ENCODE measurements at places on chromosomes 4 and X. TPM values are rescaled to one million over a fixed set of nuclear protein-coding genes. Genes with fewer than 3 reads are reported as not detected.
A peak's percentile ranks its signal among the peaks of the same experiment; 100 is the strongest.

- no peak overlapping the region for H3K4me3 ChIP-seq
- no peaks in the 10 kb centered on the region for H3K27me3 ChIP-seq
- no peak overlapping the region for H3K27ac ChIP-seq
- no peak for DNase-seq
- H3K36me3 ChIP-seq: no peaks in the 10 kb centered on the region
These were observed 28.5 kb downstream of the PTTG2 start for GRCh38 chr4:37988670-37989069.

Gene BEND2
- polyA plus RNA-seq: not detected

DNA sequence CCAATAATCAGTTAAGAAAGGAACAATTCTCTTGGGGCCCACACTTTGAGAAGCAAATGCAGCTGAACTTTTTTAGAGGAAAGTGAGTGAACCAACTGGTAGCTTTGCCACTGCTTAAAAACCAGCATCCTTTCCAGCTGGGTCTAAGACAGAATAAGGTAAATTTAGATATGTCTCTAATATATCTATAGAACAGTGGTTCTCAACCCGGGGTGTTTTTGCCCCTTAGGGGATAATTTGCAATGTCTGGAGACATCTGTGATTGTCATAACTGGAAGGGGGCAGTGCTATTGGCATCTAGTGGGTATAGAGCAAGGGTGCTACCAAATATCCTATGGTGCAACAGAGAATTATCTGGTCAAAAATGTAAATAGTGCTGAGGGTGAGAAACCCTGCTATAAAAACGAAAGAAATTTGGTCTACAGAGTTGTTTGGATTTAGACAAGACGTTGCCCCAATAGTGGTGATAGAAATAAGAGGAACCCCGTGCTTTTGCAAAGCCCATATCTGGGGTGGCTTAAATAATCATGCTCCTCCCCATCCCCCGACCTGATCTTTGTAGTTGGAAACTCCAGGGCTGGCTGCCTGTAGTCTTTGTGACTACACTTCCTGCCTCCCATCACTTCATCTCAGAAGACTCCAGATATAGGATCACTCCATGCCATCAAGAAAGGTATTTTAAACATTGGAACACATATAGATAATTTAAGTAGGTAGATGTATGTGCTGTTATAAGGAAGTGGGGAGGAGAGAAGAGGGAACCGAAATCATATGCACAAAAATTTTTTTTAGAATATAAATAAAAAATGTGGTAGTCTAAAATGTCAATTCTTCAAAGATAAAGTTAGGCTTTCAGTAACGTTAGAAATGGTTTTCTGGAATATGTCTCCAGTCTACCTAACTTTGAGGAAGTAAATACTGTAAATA, at the start of gene TLR7:
Gene TLR7 (plus strand): TSS at position 622 of the 927 bp plus-strand sequence. CDS start 507 bp downstream, outside the sequence.
- no peaks in the 10 kb centered on the region for H3K36me3 ChIP-seq
- H3K4me3 ChIP-seq: no peak within 1 kb of the TSS
- H3K27me3 ChIP-seq: no peaks in the 10 kb centered on the region
- no peak within 1 kb of the TSS for H3K27ac ChIP-seq
- no peaks in the 10 kb centered on the region for H3K4me1 ChIP-seq

DNA sequence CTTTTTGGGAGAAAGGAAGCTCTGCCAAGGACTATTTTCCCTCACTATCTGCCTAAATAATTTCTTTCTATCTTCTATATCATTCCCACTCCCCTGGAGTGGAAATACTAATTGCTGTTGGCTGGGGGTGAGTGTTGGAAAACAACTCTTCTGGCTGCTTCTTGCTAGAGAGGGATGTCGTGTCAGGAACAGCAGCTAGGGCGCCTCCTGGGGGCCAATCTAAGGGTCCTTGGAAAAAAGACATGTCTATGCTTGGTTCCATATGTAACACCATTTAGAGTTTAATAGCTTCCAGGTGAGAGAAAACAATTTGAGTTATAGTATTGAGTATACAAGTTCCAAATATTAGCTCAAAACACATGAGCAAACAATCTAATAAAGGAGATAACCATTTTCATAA, 111.3 kb downstream of the MAGEE1 start:
- no peaks in the 10 kb centered on the region for H3K4me1 ChIP-seq
- H3K27ac ChIP-seq: no peak overlapping the region
- H3K36me3 ChIP-seq: no peaks in the 10 kb centered on the region
- H3K27me3 ChIP-seq: no peaks in the 10 kb centered on the region
- no peak for DNase-seq

Gene SERTM2
- polyA plus RNA-seq: not detected

DNA sequence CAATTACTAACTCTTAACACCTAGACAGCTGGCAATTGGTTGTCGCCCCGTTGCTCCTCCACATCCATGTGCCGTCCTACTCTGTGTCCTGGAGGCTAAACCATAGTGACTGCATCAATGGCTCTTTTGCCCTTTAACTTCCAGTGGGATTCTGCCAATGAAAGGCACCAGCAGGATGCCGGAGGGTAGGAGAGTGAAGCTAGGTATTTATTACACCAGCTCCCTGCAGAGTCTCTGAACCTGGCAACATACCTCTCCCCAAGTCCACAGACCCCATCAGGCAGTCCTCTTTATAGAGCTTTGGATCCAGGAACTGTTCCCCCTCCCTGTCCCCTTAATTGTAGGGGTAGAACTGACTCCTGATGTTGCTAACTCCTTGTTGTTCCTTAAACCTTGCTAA, 426.8 kb downstream of the HNRNPD start:
- H3K4me3 ChIP-seq: no peak overlapping the region
- H3K27me3 ChIP-seq: peaks cover 2% of the 10 kb centered on the region
- no peaks in the 10 kb centered on the region for H3K36me3 ChIP-seq
- H3K27ac ChIP-seq: no peak overlapping the region
- no peaks in the 10 kb centered on the region for H3K4me1 ChIP-seq
- DNase-seq: no peak

GRCh38 chr4:111362941-111363361, 740.1 kb upstream of the PITX2 start:
- no peak overlapping the region for H3K27ac ChIP-seq
- H3K36me3 ChIP-seq: no peaks in the 10 kb centered on the region
- H3K4me1 ChIP-seq: no peaks in the 10 kb centered on the region
- no peak for DNase-seq
- no peak overlapping the region for H3K4me3 ChIP-seq

GRCh38 chr4:113745711-113746110, 15.8 kb downstream of the CAMK2D start:
- H3K4me3 ChIP-seq: no peak overlapping the region
- no peaks in the 10 kb centered on the region for H3K27me3 ChIP-seq
- no peaks in the 10 kb centered on the region for H3K4me1 ChIP-seq
- no peak for DNase-seq
- no peak overlapping the region for H3K27ac ChIP-seq

Gene TAF7L
- not detected for polyA plus RNA-seq

DNA sequence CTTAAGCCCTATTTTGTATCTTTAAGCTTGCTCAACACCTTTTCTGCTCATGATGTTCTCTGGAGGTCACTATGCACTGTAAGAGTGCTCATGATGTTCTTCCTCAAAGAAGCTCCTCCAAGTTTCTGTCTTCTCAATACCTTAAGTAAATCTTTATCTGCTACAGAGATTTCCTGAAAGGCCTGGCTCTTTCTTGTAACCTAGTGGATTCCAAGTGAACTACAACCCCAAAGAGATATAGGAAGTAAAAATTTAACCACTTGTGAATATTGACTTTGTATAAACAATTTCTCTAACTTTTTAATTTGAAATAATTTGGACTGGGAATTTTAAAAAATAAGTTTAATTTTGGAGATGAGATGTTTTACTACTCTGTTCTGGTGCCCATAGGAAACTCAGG, 39.3 kb upstream of the XK start:
- H3K4me1 ChIP-seq: no peaks in the 10 kb centered on the region
- no peaks in the 10 kb centered on the region for H3K27me3 ChIP-seq
- H3K4me3 ChIP-seq: no peak overlapping the region
- no peaks in the 10 kb centered on the region for H3K36me3 ChIP-seq
- no peak overlapping the region for H3K27ac ChIP-seq
- DNase-seq: no peak

DNA sequence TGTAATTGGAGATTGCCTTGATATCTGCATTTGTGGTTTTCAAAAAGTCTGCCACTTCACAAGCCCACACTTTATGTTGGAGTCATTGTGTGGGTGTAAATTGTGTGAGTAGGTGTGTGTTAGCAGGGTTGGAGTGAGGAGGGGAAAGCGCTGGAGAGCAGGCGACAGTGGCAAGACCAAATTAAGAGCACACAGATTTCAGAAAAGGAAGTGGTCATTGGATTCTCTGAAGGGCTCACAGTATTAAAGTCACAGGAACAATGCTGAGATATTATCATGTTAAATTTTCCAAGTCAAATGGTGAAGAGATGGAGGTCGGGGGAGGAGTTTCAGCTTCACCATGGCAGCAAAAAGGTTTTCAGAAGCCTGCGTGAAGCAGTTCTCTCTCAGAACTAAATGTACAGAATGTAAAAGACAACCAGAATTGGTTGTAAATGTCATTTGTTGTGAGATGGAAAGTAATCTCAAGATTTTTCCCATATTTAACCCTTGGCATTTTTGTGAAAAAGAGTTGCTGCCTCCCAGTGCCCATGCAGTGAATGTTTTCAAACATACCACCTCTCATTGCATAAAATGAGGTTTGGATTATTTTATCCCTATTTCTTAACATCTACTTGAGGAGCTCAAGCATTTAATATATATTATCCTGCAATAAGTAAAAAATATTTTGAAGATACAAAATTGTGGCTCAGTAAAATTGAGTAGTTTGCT, 265.9 kb downstream of the ZNF674 start:
- H3K4me3 ChIP-seq: peak overlapping the region; percentile 34
- no peaks in the 10 kb centered on the region for H3K36me3 ChIP-seq
- no peaks in the 10 kb centered on the region for H3K27me3 ChIP-seq
- no peak overlapping the region for H3K27ac ChIP-seq

GRCh38 chr4:176545872-176546271, 226.1 kb downstream of the SPCS3 start:
- no peak overlapping the region for H3K27ac ChIP-seq
- H3K4me3 ChIP-seq: no peak overlapping the region
- H3K4me1 ChIP-seq: no peaks in the 10 kb centered on the region
- no peaks in the 10 kb centered on the region for H3K27me3 ChIP-seq
- H3K36me3 ChIP-seq: no peaks in the 10 kb centered on the region

DNA sequence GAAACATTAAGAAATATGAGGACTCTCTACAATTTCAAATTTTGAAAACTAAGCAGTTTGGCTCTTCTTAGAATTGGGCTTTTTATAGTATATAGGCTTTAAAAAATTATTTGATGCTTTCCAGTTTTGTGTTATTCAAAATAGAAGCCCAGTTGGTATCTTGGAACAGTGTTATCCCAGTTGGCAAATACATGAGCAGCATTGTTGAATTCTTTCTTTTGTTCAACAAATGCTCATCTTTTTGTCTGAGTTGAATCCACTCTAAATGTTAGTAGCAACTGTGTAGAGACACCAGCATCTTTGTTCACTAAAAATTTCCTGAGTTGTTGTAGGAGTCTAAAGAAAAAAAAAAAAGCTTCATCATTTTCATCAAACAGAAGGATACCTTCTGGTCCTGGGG, 41.0 kb upstream of the LIMCH1 start:
- H3K27ac ChIP-seq: no peak overlapping the region
- H3K4me1 ChIP-seq: no peaks in the 10 kb centered on the region
- no peak for DNase-seq
- no peaks in the 10 kb centered on the region for H3K36me3 ChIP-seq
- H3K4me3 ChIP-seq: no peak overlapping the region

Gene PPM1K
- 85.2 TPM for polyA plus RNA-seq

DNA sequence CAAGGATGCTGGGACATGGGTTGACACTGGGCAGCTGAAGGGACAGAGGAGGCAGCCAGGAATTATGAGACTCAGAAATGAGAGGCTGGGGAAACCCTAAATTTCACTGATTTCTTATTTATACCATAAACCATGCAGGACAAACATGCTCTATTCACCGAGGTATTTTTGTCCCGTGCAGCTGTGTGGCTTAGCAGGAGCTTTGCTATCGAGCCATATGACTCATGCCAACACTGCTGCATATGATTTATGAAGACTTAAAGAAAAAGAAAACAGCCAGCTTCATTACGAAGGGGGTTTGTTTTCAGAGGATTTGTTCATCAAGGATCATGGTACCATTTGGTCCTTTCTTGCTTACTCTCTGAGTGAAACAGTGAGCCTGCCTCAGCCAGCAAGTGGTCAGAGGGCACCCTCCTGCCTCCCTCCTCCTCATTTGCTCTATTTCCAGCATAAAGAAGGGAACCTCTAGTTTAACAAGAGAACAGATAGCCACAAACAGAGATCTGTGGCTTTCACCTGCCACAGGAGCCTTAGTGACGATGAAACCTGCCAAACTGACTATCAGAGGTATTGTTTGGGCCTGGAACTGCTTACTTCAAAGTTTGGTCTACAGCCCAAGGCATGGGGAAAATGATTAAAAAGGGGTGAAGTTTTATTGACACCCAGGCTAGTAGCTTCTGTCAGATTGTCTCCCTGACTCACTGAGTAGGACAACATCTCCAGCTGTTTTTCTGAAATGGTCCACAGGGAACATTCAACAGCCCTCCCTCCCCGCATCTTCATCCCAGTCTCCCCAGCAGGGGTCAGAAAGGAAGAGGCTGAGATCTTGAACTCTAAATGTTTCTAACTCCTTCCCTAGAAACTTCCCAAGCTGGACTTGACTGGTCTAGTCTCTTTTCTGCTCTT, 80.1 kb upstream of the MAML3 start:
- no peak overlapping the region for H3K27ac ChIP-seq

DNA sequence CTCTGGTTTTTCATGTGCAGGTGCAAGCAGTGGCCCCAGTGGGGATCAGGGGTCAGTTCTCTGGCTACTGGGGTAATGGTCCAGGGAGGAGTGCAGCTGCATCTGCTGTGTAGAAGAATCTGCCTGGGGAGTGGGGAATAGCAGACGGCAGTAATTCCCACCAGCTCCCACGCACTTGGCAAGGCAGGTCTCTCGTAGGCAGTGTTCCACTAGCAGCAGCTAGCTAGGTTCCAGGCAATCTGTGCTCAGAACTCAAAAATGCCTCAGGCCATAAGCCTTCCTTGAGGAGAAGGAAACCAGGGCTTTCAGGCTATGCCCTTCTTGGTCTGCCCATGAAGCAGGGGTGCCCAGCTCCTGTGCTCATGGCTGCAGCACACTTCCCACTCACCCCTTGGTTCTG, 38.8 kb downstream of the DCLK2 start:
- DNase-seq: no peak
- H3K36me3 ChIP-seq: no peaks in the 10 kb centered on the region
- H3K27me3 ChIP-seq: no peaks in the 10 kb centered on the region
- no peak overlapping the region for H3K27ac ChIP-seq
- no peak overlapping the region for H3K4me3 ChIP-seq

GRCh38 chr4:177204126-177204525, 105.5 kb upstream of the NEIL3 start:
- no peaks in the 10 kb centered on the region for H3K27me3 ChIP-seq
- H3K36me3 ChIP-seq: no peaks in the 10 kb centered on the region
- H3K4me3 ChIP-seq: no peak overlapping the region
- H3K4me1 ChIP-seq: no peaks in the 10 kb centered on the region
- no peak for DNase-seq

All from CD4-positive, CD25-positive, alpha-beta regulatory T cell (primary cell).